T47D (cell line): ENCODE measurements at places on chromosomes 5 and 9.

- no peak for DNase-seq
These were observed 76.9 kb downstream of the ST8SIA4 start for GRCh38 chr5:100826133-100826532.

- DNase-seq = no peak
These were observed 120.6 kb downstream of the KIF4B start for GRCh38 chr5:155134130-155134529.

GRCh38 chr9:136189394-136190236 lies 15.3 kb downstream of the LHX3 start:
- no peak for DNase-seq

GRCh38 chr9:14500705-14501104 lies 186.8 kb upstream of the NFIB start:
- no peak for DNase-seq

DNA sequence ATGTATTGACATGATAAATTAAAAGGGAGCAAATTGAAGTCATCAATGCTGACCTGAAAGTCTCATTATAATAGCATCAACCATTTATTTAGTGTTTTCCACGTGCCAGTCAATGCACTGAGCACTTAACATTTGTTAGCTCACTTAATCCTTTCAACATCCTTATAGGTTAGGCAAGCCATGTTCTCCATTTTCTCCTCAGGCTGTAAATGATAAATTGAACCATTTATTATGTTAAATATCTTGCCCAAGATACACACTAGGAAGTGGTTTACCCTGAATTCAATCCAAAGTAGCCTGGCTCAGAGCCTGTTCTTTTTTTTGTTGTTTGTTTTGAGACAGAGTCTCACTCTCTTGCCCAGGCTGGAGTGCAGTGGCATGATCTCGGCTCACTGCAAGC lies 25.0 kb upstream of the SNX2 start:
- DNase-seq = no peak

DNA sequence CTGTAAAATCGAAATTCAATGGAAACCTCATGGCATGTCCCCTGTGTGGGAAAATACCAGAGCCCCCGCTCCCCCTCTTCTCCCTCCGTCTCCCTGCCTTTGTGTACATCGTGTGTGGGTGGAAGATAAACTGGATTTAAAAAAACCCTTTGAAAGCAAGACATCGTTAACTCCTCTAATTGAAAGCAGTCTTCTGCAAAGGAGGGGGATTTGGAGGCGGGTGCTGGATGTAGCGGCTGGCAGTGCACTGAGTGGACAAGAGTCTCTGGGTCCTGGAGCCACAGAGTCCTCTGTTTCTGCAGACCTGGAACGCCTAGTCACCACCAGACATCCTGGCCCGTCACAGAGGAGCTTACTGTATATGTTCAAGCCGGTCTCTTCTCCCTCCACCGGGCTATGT lies 169.4 kb downstream of the PAPPA start:
- DNase-seq = no peak

DNA sequence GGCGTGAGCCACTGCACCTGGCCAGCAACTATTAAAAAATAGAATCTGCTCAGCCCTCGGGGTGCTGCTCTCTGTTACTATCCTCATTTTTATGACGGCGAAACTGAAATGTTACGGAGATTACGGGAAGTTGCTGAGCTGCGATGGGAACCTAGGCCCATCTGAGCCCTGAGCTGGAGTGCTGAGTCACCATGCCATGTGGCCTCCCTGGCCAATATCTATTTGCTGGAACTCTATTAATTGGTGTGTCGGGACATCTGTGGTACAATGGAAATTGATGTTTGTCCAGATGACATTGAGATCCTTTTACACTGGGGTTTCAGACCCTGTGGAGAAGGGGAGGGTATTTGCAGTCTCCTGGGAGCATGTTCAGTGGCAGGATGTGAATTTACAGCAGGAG lies 8.1 kb downstream of the PRDM12 start:
- DNase-seq = no peak

- no peak for DNase-seq
These were observed 170.2 kb downstream of the MAPKAP1 start for GRCh38 chr9:125536776-125537175.

DNA sequence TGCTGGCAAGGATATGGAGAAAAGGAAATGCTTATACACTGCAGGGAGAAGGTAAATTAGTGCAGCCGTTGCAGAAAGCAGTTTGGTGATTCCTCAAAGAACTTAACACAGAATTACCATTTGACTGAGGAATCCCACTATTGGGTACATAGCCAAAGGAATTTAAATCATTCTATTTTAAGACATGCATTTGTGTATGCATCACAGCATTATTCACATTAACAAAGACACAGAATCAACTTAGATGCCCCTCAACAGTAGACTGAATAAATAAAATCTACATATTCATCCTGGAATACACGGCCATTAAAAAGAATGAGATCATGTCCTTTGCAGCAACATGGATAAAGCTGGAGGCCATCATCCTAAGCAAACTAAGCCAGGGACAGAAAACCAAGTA lies 510.1 kb upstream of the CDH9 start:
- DNase-seq = no peak

GRCh38 chr5:15300141-15300540 lies 199.8 kb upstream of the FBXL7 start:
- no peak for DNase-seq

DNA sequence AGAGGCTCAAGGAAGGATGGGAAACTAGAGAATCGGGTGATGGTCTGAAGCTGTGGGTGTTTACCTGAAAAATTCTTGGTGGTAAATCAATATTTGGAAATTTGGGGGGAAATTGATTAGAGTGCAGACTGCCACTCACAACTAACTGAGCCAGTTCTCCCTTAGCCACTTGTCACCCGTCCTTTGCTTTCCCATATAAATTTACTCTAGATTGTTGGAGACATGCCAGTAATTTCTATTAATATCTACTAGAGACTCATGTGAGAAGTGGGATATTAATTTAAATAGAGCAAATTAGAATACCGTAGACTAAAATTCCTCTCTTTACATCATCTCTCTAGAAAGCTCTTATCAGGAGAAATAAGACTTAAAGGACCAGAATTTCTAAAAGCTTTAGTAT lies 471.3 kb upstream of the DAB2 start:
- no peak for DNase-seq
